Foreskin keratinocyte (primary cell): ENCODE measurements at places on chromosomes 3 and 15.

DNA sequence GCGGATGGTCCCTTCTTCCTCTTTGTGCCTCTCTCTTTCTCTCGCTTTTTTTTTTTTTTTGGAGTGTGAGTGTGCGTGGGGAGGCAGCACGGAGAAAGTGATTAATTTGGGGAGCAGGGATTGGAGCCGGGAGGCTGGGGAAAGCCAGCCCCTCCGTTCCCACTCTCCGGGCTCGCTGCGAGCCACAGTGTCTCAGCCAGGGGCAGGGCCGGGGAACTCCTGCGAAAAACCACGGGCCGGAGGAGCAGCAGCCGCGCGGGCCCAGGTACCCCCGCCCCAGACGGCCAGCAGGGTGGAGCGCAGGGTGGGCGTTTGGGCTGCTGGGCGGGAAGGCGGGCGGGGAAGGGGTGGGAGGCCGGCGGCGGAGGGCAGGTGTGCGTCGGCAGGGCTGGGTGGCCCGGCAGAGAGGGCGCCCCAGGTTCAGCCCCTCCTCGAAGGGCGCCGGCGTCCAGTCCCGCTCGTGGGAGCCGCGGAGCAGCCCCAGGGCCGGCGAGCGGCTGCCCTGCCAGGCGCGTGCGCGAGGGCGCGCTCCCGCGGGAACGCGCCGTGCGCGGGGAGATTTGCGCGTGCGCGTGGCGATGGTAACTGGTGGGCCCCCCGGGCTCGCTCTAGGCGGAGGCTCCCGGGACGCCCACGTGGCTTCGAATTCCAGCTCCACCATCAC is 1.4 kb downstream of the CHL1 start:
- no peak for DNase-seq

GRCh38 chr3:7484636-7485035 is 623.7 kb downstream of the GRM7 start:
- no peak for DNase-seq

DNA sequence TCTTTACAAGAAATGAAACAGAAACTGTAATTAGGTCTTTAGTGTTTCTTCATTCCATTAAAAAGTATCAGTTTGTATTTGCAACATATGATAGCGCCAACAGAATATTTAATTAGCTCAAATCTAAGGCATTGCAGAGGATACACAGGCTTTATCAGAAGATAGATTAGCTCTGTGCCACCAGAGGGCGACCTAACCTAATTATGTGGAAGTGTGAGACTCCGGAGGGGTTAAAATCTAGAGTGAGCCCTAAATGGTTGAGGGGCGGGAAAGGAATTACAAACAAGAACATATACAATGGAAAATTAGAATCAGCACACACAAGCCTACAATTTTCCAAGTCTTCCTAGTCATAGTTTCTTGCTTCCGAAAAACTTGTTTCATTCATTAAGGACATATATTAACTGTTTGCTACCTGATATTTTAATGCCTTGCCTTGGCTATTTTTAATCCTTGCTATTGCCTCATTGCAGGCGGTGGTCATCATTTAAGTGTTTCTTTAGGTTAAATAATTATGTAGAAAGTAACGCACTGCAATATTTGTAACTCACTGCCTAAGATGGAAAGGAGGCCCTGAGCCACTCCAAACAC is 18.0 kb upstream of the RYR3 start:
- DNase-seq = peak; percentile 41

GRCh38 chr15:95594496-95594895 is 736.0 kb upstream of the NR2F2 start:
- no peak for DNase-seq
